IPS DF 19.7 (cell line): ENCODE measurements at places on chromosomes 2 and 18.

DNA sequence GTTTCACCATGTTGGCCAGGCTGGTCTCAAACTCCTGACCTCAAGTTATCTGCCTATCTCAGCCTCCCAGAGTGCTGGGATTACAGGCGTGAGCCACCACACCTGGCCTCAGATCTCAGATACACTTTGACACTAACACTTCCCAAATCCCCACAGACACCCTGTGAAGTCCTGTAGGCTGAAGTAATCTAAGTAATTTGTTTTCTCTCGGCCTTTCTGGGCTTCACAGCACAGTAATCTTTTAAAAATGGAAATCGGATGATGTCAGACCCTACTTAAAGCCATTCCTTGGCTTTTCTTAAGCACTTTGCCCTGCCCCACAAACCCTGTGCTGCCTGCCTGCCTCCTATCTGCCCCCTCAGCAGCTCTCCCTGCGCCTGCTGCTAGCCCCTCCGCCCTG is 16.2 kb downstream of the ATIC start:
- DNase-seq: no peak

GRCh38 chr2:239584986-239585385 is 184.2 kb upstream of the HDAC4 start:
- no peak for DNase-seq

- DNase-seq: no peak
Measured at GRCh38 chr18:10230072-10230471, 224.4 kb upstream of the APCDD1 start.

GRCh38 chr2:26519396-26520147 is 41.6 kb upstream of the OTOF start:
- no peak for DNase-seq
